ENCODE measurements at places on chromosomes 1 and 21.

DNA sequence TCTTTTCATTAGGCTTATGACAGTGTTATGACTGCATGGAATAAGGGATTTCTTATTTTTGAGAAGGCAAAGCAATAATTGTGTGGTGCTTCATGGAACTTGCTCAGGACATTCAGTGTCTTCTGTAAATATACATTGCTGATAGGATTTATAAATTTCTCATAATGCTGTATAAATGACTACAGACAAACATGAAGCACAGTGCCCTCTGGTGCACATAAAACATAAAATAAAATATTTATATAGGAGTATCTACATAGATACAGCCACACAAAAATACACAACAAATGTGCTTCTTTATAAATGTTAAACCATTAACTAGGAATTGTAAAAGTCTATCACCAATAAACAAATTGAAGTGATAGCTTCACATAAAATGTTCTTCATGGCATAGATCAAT lies 24.1 kb downstream of the BRINP3 start:
- no peak for DNase-seq

GRCh38 chr1:161201836-161202712 lies at the start of gene NDUFS2:
TSS of gene NDUFS2 (plus strand) at chr1:161202367. CDS start at chr1:161202386, 19 bp downstream.
- peak; percentile 93 for DNase-seq

GRCh38 chr1:214514032-214514818 lies 37.2 kb downstream of the PTPN14 start:
- DNase-seq = no peak

DNA sequence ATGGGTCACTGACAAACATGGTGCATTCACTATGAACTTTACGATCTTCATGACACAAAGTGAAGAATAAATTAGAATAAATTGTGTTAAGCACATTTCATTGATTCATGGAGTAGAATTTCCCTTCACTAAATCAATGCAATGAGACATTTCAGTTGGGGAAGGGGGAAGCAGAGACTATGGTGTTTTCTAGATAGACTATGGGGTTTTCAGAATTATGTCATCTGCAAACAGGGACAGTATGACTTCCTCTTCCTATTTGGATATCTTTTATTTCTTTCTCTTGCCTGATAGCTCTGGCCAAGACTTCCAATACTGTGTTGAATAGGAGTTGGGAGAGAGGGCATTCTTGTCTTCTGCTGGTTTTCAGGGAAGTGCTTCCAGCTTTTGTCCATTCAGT lies 80.0 kb upstream of the C1orf105 start:
- DNase-seq = no peak

GRCh38 chr1:242349636-242350035 lies 174.9 kb downstream of the PLD5 start:
- no peak for DNase-seq

DNA sequence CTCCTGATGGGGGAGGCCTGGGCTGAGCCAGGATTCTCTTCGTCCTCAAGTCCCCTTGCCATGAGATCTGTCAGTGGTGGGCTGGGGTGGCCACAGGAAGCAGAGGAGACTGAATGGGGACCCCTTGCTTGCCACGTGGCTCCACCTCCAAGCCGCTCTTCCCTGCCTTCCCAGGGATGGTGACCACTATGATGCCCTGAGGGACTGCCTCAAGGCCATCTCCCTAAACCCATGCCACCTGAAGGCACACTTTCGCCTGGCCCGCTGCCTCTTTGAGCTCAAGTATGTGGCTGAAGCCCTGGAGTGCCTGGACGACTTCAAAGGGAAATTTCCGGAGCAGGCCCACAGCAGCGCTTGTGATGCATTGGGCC lies 20.9 kb upstream of the TMEM222 start:
- DNase-seq = no peak

DNA sequence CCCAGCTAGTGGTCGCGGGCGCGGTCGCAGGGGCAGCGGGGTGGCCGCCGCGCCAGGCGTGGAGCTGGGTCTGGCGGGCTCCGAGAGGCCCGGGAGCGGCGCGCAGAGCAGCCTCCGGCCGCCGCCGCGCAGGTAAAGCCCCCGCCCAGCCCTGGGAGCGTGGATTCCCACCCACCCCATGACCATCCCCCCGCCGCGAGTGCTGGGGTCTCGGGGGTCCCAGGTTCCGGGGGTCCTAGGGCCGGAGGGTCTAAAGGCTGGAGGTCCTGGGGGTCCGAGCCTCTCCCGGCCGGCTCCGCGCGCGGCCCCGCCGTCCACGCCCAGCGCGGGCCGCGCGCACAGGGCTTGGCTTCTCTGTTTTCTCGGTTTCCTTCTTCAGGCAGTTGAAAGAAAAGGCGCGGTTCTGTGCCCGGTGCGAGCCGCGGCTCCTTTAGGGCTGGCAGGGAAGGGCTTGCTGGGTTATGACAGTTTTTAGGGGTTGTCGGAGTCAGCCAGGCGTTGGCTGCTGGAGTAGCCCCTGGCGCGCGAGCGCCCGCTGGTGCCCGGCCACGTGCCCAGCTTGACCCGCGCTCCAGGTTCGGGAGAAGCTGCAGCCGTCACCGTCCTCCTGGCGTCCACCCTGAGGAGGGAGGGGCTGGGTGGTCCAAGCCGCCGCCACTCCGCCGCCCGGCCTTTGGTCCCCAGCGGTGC lies 359 bp downstream of the LRRC3 start:
- peak; percentile 38 for DNase-seq

DNA sequence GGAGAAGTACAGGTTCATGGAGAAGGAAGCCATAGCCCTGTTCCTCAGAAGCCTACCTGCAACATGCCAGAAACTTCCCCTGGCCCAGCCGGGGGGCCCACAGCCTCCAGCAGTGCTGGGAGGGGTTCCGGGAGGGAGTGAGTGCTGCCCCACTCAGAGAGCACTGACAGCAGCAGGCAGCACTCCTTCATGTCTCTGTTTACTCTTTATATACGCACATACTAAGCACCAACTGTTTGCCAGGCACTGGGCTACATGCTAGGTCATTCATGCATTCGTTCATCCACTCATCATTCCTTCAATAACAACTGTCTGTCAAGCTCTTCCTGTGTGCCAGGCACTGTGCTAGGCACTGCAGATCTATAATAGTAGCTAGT lies 120.6 kb downstream of the TRABD2B start:
- no peak for DNase-seq

GRCh38 chr1:58437623-58438022 lies 108.9 kb downstream of the OMA1 start:
- DNase-seq = no peak

- DNase-seq = peak; percentile 13
These were observed 508 bp downstream of the RAVER2 start for GRCh38 chr1:64745181-64745985.

GRCh38 chr1:9269078-9269501 lies 23.6 kb upstream of the SPSB1 start:
- no peak for DNase-seq

- no peak for DNase-seq
These were observed 41.0 kb downstream of the NRIP1 start for GRCh38 chr21:15023776-15024175.

GRCh38 chr1:216221260-216221700 lies 202.0 kb downstream of the USH2A start:
- peak; percentile 7 for DNase-seq

GRCh38 chr1:52601991-52602855 lies at the start of gene GPX7:
TSS of gene GPX7 (plus strand) at chr1:52602371. CDS start at chr1:52602410, 39 bp downstream.
- peak; percentile 79 for DNase-seq

DNA sequence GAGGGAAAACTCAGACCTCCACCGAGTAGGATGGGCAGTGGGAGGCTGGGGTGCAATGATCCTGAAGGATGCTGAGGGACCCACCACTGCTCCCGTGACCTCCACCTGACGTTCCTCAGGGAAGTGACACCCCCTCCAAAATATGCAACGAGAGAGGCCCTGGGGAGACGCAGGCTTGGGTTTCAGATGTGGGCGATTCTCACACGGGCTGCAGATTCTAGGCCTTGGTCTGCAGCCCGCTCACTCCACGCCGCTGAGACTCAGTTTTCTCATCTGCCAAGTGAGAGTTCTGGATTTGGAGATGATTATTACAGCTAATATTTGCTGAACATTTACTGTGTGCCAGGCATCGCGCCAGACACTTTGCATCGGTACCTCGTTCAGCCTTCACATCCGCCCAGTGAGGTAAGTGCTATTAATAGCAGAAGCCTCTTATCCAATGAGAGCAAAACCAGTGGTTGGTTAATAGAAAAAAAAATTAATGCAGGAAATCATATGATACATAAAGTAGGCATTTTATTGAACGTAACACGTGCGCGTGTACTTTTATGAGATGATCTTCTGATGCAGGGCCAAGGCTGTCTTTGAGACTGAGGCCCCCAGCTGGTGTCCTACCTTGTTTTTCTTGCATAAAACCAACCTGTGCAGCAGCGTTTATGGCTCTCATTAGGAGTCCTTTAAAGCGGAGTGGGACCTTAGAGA lies 102.0 kb upstream of the RUNX3 start:
- DNase-seq = peak; percentile 79

DNA sequence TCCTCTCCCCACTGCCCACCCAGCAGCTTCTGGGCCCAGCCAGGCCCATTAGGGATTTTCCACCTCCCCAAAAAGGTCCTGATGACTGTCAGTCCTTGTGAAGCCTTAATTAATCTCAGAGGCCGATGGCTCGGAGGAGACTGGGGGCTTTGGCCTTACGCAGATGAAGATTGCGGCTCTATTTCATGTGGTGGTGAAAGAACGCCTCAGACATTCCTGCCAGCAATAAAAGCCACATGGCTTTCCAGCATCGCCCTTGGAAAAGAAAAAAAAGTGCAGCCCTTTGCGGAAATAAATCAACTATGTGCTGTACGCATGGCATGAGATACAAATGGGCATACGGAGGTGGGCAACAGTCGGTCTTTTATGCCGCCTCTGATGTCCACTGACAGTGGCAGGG lies 6.6 kb upstream of the RUNX3 start:
- DNase-seq = no peak

DNA sequence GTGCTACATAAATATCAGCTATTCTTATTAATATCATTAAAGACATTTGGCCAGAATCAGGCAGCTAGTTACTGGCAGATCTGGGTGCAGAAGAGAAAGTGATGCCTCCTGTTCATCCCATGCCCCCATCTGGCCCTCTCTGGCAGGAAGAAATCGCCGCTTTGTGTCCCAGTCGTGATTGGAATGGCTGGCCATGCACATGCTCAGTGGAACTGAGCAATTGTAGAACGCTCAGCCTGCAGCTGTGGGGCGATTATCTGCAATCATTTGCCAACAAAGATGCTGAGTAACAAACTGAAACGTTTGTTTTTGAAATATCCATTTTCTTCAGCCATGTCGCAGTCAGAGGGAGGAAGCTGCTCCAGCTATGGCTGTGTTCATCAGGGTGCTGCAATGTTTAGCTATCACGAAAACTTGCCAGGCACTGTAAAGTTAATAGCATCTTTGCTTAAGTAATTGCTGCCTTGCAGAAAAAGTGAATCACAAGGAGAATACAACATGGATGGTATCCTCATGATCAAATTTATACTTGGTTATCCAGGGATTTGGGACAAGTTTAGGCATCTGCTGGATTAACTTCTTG lies 36.5 kb downstream of the NGF start:
- no peak for DNase-seq

DNA sequence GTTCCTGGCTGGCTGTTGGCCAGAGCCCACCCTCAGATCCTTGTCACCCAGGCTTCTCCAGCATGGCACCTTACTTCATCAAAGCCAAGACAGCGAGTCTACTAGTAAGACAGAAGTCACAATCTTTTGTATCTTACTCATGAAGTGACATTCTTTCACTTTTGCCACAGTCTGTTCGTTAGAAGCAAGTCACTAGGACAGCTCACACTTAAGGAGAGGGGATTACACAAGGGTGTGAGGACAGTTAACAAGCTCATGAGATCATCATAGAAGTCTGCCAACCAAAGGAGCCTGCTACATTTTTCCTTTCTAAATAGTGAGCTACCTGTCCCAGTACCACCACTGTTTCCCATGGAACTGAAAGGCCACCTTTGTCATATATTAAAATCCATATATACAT lies 61.5 kb downstream of the PACC1 start:
- DNase-seq = no peak

DNA sequence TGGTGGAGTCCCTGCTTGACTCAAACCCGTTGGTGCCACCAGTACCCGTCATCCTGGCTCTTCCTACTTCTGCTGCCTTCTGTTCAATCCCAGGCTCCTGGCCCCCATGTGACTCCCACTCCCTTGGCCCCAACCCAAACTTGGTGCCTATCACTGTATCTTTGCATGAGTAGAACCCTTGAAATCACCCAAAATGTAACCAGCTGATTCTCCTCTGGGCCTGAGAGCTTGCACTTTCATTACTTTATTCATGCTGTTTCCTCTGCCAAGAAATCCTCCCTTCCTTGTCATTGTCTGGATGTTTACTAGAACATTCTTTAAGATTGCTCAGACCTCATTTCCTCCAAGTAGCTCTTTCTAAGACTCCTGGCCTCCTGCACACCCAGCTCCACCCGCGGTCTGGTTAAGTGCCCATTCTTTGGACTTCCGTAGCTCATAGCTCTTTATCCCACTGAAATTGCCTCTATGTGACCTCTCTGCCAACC lies 15.7 kb downstream of the PTAFR start:
- no peak for DNase-seq

DNA sequence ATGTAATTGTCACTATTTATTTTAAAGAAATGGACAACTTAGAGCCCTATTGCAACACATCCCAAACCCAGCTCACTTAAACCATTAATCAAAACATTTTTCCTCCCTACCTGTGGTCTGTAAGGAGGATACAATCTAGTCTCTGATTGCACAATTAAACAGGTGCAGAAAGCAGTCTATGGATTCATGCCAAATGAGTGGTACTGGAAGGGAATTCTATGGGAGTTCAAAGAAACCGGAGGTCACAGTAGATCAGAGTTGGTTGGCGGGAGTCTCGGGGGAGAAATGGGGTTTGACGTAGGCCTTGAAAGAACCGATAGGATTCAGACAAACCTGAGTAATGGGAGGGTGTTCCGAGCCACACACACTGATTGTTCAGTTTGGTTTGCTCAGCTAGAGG lies 314.9 kb downstream of the KIF26B start:
- no peak for DNase-seq

DNA sequence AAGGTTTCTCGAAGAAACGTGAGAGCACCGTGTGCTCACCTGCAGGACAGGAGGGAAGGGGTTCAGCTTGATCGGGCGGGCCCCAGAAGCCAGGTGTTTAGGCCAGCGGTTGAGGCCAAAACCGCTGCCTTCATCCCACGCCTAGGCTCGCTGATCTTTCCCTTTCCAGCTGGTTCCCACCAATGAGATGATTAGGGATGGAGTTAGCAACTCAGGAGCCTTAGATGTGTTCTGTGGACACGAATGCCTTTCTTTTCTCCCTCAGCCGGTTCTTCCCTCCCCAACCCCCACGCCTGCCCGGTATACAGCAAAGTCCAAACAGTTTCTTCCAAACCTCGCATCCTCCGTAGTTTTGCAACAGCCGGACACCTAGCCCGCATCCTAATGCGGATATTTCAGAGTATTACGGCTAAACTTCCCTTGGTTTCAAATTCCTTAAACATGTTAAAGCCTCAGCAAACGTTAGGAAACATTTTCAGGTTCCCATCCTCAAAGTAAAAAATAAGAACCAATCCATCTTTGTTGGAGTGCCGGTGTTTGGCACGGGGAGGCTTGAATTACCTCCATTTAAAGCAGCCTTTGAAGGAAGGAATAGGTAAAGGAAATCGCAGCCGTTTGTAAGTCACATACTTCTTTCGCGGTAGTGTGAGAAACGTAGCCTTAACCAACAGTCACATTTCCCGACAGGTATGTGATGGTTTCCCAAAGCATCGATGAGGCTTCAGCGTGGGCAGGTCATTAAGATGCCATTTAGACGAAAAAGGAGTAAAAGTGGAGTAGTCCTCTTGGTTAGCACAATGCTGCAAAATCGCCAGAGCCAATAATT lies 1.1 kb downstream of the LRRC8C start:
- DNase-seq = peak; percentile 24

Measured in germinal center (tissue), 1 donor.